ENCODE measurements at places on chromosomes 3 and 15.

- DNase-seq, result no peak
These were observed 404.5 kb downstream of the OCA2 start for GRCh38 chr15:27694506-27695087.

GRCh38 chr3:124202754-124203153, 210.8 kb upstream of the ROPN1 start:
- no peak for DNase-seq

DNA sequence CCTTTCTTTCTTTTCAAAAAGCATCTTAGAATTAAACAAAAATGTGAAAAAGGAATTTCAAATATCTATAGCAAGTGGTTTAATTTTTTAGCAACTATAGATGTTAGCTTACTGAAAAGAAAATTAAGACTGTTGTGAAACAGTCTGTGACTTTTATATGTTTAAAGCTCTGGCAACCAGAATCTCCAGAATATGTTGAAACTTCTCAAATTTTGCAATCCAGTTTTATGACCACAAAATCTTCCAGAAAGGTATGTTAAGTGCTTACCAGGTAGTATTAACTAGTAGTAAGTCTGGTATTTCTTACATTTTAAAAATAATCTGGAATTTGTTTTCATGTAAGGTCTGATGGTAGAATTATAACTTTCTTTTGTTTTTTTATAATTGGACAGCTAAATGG, 235.0 kb downstream of the SLC9A9 start:
- DNase-seq, result no peak

DNA sequence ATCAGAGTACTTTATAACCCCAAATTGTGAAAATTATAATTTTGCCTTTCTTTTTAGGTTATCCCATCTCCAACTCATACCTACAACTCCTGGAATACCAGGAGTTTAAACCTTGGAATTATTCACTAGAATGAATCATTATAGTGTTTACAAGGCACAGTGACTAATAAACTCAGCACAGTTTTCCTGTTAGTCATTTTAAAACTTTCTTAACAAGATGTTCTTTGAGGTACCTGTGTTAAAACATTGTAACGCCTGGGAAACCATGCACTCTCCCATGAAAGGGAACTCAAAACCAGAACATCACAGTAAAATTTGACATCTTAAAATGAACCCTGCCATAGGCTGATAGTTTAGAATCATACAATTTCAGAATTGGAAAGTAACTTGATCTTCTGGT, 132.4 kb upstream of the OSTN start:
- DNase-seq, result no peak

DNA sequence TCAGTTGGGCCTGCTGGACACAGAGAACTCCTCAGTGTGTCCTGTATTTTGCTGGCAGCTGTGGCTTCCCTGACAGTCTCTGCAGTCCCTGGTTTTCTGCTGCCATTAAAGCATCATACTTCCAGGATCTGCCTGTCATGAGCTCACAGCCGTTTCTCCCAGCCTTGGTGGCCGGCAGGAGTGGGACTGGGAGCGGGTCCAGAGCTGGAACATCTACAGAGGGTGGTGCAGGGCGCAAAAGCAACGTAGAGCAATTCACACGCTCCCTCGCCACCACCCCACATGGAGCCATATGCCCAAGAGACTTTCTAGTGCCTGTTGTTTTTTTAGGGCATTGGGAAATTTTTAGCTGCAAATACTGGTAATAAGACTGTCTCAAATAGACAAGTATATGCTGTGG, 33.6 kb downstream of the ABTB1 start:
- DNase-seq, result no peak

DNA sequence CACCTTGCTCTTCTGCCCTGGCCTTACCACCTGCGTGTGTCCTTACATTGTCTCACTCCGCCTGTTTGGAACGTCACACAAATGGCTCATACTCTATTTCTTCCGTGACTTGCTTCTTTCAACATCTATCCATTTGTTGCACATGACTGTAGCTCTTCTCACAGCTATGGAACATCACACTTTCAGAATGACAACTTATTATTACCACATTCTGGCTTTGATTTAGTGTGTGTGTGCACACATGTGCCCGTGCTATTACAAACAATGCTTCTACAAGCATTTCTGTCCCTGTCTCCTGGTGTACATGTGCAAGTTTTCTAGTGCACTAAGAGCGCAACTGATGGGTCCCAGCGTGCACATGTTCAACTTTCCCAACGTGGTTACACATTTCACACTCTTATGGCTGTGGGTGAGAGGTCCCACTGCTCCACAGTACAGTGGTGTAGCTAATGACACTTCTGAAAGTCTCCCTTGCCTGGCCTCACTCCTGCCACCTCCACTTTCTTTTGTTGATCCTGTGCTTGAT, 37.8 kb downstream of the PTH1R start:
- no peak for DNase-seq

DNA sequence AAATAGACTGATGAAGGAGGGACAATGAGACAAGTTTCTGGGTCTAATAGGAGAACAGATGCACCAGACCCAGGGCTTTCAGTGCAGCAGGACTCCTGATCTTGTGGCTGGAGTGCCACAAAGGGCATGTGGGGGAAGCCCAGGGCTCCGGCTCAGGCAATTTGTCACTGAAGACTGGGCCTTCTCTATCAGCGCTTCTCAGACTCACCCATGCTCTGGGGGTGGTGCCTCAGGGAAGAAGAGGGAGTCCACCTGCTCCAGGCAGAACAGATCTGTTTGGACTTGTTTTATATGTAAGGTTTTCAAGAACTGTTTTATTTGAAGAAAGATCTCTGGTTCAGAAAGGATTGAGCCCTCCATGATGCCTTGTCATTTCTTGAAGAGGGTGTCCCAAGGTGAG, 112.4 kb upstream of the TLE3 start:
- no peak for DNase-seq
